ENCODE measurements at places on chromosomes 11 and 22.

GRCh38 chr11:95888439-95888838 lies 35.5 kb downstream of the MTMR2 start:
- no peak overlapping the region for H3K4me3 ChIP-seq
- no peaks in the 10 kb centered on the region for H3K27me3 ChIP-seq
- DNase-seq = no peak

DNA sequence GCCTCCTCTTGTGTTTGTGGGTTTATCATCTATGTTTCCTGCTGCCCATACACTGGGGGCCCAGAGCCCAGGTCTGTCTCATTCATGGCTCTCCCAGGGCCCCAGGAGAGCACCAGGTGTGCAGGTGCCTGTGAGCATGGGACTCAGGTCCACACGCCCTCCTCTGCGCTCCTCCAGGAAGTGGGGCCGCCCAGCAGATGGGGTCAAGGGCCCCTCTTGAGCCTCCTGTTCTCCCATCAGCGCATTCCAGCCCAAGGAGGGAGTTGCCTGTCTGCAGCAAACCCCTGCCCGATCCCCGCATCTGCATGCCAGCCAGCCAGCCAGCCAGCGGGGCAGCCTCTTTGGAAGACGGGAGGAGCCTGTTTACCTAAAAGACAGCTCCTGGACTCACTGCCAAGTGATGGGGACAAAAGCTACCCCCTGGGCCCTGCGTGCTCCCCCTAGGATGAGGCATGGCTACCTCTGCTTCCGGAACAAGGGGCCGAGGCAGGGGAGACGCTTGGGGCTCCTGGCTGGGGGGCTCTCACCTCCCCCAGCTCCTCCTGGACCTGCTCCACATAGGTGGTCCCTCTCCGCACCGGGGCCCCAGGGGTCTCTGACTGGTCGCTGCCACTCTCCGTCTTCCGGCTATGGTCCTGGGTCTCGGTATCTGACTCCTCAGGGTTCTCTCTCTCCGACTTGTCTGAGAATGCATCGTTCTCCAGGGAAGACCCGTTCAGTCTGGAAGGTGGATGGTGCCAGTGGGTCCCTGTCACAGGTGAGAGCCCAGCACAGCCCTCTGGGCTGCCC lies 49.7 kb upstream of the CARS1 start:
- H3K27me3 ChIP-seq = no peaks in the 10 kb centered on the region
- H3K27ac ChIP-seq = no peak overlapping the region
- no peak for DNase-seq
- peaks cover 4% of the 10 kb centered on the region for H3K36me3 ChIP-seq
- no peaks in the 10 kb centered on the region for H3K4me1 ChIP-seq
- H3K4me3 ChIP-seq = no peak overlapping the region

- no peaks in the 10 kb centered on the region for H3K36me3 ChIP-seq
- no peak for DNase-seq
- H3K4me3 ChIP-seq = no peak overlapping the region
- peaks cover 2% of the 10 kb centered on the region for H3K27me3 ChIP-seq
- peaks cover 20% of the 10 kb centered on the region for H3K4me1 ChIP-seq
- H3K27ac ChIP-seq = no peak overlapping the region
Observed at GRCh38 chr11:86174101-86175046, 70.2 kb upstream of the EED start.

GRCh38 chr11:111734101-111734953 lies 31.9 kb downstream of the PPP2R1B start:
- H3K27me3 ChIP-seq = no peaks in the 10 kb centered on the region
- H3K36me3 ChIP-seq = peaks cover 7% of the 10 kb centered on the region

GRCh38 chr22:42763965-42764480 lies 43.4 kb upstream of the A4GALT start:
- H3K27me3 ChIP-seq = no peaks in the 10 kb centered on the region
- no peak overlapping the region for H3K27ac ChIP-seq
- no peaks in the 10 kb centered on the region for H3K4me1 ChIP-seq

- no peak for DNase-seq
- no peaks in the 10 kb centered on the region for H3K27me3 ChIP-seq
- H3K27ac ChIP-seq = no peak overlapping the region
- peaks cover 41% of the 10 kb centered on the region for H3K36me3 ChIP-seq
Observed at GRCh38 chr11:63958008-63958407, 16.4 kb upstream of the COX8A start.

GRCh38 chr11:10670099-10670498 lies 23.5 kb downstream of the IRAG1 start:
- no peaks in the 10 kb centered on the region for H3K36me3 ChIP-seq
- no peak overlapping the region for H3K27ac ChIP-seq
- H3K4me1 ChIP-seq = no peaks in the 10 kb centered on the region
- DNase-seq = no peak

DNA sequence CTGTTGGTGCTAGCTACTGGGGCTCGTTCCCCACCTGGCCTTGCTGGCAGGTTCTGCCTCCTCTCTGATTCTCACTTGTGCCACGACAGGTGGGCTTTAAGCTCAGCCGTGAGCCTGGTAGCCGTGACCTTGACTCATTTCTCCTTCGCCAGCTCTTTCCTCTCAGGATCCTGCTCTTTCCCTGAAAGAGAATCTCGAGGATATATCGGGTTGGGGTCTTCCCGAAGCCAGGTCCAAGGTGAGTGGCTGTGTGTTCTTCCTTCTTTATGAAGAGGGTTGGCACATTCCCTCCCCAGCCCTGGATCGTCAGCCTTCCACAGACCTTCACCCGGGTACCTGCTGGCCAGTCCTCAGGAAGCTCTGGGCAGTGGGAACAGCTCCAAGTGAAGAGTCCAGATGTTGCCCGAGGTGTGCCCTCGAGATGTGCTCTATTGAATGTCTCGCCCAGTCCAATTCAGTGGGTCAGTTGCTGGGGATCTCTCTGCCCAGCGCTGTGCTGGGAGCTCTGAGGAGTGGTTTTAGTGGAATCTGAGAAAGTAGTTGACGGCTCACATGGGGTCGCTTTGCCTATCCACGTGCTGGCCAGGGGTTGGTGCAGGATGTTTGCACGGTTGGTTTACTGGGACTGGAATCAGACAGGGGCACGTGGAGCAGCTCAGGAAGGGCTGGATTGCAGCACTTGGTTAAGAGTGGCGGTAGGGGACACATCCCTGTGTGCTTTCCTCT lies 1.4 kb downstream of the ZNF74 start:
- H3K4me3 ChIP-seq = peak overlapping the region; percentile 86
- peaks cover 4% of the 10 kb centered on the region for H3K36me3 ChIP-seq
- H3K27ac ChIP-seq = peak overlapping the region; percentile 48
- peaks cover 18% of the 10 kb centered on the region for H3K4me1 ChIP-seq
- H3K27me3 ChIP-seq = no peaks in the 10 kb centered on the region
- no peak for DNase-seq

- peaks cover 3% of the 10 kb centered on the region for H3K27me3 ChIP-seq
- DNase-seq = no peak
Observed at GRCh38 chr11:111395081-111395480, 16.0 kb upstream of the POU2AF1 start.

DNA sequence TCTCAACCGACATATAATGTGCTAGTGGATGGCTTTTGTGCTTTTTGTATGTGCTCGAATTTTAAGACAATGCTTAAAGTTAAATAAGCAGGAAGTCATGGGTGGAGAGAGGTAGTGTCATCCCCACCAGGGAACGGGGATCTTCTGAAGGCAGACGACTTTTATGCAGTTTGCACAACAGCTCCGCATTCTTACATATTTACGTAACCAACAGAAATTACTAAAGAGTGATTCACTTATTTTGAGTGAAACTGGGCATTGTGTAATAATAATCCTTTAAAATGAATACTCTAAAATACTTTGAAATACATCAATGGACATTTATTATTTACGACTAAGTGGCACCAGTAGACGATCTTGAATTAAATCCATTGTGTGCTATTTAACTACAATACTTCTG lies 305.1 kb downstream of the CNTN5 start:
- no peaks in the 10 kb centered on the region for H3K27me3 ChIP-seq
- no peak overlapping the region for H3K4me3 ChIP-seq
- no peaks in the 10 kb centered on the region for H3K4me1 ChIP-seq
